ENCODE measurements at places on chromosomes 12 and 14.
A peak's percentile ranks its signal among the peaks of the same experiment; 100 is the strongest.

GRCh38 chr12:28110329-28110728, 79.9 kb upstream of the CCDC91 start:
- no peak for DNase-seq

- no peak for DNase-seq
These were observed 140.1 kb upstream of the HIF1A start for GRCh38 chr14:61555056-61555838.

GRCh38 chr12:92877904-92878303, 51.2 kb downstream of the EEA1 start:
- DNase-seq: no peak

DNA sequence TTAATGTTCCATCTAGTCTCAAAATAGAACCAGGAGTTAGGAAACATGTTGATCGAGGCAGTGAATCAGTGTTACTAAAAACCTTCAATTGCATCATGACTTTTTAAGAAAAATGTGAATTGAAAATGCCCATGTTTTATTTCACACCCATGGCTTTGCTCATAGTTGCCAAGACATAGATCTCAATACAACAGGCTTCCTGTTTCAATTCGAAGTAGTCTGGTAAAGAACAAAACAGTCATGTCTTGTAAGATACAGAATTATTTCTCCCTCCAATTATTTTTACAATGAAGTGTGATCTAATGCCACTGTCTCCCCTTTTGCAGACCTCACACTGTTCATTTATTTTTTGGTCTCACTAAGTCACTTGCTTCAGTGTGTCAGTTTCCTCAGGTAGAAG, 44.6 kb upstream of the FAR2 start:
- DNase-seq: no peak

GRCh38 chr12:761256-761655, 8.9 kb downstream of the WNK1 start:
- DNase-seq: no peak

DNA sequence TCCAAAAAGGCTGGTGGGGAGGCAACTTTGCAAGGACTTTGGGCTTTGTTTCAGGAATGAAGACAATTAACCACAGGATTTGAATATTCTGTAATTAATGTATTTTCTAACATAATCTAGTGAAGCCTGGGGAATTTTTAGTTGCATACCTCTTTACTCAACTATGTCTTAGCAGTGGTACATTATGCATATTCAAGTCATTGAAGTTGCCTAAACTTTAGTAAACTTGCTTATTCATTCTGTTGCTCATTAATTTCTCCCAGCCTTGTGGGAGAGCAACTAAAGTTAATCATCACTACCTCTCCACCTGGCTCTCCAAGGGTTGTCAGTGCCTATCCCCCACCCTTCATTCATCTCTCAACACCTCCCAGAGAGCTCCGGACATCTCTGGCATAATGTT, 54.2 kb downstream of the IFNG-AS1 start:
- no peak for DNase-seq

- no peak for DNase-seq
These were observed 85.8 kb downstream of the SLC25A47 start for GRCh38 chr14:100409003-100409360.

DNA sequence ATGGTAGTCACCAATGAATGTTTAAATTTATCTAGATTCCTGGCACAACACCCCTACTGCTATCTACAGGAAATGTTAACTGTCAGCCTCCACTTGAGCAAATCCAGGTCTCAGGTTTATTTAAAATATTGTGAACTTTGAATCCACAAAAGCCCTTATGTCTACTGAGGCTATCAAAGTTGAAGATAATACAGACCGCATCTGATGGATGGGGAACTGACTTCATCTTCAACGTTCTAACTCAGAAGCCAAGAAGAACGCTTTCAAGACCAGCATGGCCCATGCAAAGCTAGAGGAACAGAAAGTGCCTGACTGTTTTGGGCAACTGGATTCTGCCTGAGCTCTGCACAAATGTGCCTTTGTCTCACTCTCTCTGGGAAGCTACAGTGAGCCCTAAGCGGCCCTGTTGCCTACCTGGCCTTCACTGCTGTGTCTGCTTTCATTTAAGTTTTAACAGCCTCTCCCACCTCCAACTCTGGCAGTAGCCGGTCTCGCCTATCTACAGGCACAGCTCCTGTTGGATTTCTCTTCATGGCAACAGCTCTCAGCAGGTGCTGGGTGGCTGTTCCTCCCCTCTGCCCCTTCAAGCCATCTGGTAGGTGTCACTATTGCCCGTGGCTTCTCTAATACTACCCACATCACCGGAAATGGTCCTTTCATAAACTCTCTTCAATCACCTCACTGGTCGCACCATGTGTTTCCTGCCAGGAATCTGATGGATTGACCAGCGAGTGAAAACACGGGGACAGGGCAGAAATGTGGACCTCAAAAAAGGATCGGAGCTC, 112.1 kb upstream of the OVCH1 start:
- no peak for DNase-seq

DNA sequence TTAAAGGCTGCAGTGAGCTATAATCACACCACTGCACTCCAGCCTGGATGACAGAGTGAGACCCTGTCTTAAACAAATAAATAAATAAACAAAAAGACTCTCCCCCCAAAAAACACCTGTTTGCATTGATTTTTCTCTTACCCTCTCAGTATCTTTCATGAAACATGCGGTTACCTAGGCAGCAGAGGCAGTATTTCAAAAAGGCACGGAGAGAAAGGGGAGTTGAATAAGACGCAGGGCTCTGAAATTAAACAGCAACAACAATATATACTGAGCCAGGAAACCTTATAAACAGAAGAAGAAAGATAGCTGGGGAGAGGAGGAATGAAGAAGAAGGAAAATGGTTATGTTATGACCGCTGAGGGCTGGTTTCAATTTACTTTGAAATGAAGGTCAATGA, 277.6 kb downstream of the BTG1 start:
- DNase-seq: no peak

DNA sequence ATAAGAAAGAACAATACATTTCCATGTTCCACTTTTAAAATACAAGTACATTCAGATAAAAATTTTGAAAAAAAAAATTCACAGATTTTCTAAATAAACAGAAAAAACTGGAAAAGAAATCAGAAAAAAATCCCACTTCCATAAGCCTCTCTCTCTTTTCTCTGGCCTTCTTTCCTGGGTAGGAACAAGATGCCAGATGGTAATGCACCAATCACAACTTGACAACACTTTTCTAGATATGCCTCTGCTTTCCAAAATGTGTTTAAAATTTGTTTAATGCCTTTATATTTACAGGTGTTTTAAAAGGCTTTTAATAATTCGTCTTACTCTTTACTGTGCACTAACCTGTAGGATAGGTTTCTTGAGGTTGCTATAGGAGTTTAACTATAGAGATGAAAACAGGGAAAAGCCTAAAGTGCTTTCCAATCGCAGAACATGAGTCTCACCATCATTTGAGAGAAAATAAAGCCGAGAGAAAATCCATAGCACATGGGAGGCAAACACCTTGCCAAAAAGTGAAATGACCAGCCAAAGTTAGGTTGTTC, 74.2 kb downstream of the TMTC1 start:
- DNase-seq: no peak

- no peak for DNase-seq
These were observed 18.5 kb downstream of the BDKRB1 start for GRCh38 chr14:96274543-96274942.

DNA sequence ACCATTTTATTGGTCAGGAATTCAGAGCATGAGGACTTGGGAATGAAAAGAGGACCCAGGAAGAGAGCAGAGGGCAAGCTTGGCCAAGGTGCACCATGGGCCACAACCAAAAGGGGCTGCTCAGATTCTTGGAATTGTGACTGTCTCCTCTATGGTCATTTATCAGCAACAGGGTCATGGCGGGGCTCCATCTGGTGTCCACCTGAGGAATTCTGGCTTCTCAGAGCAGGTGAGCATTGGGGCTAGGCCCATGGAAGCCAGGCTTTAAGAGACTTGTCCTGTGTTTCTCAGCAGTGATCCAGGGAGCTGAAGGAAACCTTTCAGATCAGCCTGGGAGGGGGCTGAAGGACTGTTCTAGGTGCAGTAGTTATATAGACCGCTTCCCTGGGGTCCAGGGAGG, 2.6 kb upstream of the RIN3 start:
- peak; percentile 55 for DNase-seq

DNA sequence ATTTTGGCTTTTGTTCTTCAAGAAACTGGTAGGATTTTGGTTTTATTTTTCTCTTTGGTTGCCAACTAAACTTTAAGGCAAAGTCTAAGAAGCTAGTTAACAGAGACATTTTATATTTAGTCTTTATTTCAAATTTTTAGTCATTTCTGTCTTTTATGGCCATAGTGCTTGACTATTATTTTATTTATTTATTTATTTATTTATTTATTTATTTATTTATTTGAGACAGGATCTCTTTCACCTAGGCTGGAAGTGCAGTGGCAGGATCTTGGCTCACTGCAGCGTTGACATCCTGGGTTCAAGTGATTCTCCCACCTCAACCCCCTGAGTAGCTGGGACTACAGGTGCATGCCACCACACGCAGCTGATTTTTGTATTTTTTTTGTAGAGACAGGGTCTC, 3.1 kb downstream of the MON2 start:
- no peak for DNase-seq

DNA sequence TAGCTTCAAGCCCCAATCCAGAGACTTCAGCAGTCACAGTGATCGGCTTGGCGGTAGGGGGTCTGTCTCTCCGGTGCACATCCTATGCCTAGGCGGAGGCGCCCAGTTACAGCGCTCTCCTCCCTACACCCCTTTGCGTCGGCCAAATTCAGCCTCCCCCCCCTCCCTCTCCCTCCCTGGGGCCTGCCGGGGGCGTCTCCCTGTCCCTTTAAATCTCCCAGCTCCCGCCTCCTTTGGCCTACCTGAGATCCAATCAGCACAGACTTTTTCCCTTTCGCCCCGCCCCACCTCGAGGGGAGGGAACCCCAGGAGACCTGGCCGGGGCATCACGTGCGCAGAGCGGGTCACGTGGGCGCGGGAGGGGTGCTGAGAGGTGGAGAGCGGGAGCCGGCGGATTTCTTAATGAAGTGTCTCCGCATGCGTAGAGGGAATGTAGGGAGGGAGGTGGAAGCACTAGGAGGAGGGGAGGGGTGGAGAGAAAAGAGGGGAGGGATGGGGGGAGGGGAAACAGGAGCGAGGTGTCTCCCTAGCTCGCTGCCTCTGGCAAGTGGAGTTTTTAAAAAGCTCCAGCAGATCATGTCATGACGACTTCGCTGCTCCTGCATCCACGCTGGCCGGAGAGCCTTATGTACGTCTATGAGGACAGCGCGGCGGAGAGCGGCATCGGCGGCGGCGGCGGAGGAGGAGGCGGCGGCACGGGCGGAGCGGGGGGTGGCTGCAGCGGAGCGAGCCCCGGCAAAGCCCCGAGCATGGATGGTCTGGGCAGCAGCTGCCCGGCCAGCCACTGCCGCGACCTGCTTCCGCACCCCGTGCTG, at the start of gene HOXC13:
Gene HOXC13, plus strand, starts transcription at position 506 of the 815 bp plus-strand sequence. Its CDS starts 76 bp downstream, at position 582.
- peak; percentile 100 for DNase-seq

GRCh38 chr12:88538250-88538649, 42.0 kb downstream of the KITLG start:
- DNase-seq: no peak

- DNase-seq: no peak
These were observed 150.6 kb upstream of the HMGA2 start for GRCh38 chr12:65673732-65674131.
